Activated CD4-positive, alpha-beta T cell treated with anti-CD3 and anti-CD28 coated beads, Interleukin-2, amount 50 U/mL, for 48 hours (primary cell): ENCODE measurements at places on chromosomes 3 and 15.
A peak's percentile ranks its signal among the peaks of the same experiment; 100 is the strongest.

DNA sequence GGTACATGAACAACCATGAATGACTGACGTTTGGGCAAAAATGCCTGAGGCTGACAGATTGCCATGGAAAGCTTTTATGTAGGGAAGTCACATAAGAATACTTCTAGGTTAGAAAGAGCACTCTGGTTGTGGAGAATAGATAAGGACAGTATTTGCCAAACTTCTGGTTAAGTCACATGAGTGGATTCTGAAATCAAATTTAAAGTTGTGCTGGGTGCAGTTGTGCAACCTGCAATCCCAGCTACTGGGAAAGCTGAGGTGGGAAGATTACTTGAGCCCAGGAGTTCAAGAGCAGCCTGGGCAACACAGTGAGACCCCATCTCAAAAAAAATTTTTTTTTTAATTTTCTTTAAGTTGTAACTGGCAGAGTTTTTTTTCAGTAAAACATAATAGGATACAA, 7.2 kb upstream of the ZNF148 start:
- no peak for DNase-seq

DNA sequence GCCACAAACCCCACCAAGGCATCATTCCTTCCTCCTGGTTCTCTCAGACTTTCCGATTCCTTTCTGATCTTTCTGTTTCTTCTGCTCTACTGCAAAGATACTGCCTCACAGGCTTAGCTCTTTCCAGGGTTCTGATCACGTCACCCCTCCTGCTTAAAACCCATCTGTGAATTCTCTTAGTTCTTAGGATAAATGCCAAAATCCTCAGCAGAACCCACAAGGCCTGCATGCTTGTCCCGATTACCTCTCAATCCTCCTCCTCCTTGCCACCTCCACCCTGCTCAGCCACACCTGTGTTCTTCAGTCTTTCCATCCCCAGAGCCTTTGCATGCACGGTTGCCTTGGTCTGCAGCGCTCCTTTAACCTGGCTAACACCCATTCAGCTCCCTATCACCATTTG, 84.0 kb downstream of the SRGAP3 start:
- no peak for DNase-seq

DNA sequence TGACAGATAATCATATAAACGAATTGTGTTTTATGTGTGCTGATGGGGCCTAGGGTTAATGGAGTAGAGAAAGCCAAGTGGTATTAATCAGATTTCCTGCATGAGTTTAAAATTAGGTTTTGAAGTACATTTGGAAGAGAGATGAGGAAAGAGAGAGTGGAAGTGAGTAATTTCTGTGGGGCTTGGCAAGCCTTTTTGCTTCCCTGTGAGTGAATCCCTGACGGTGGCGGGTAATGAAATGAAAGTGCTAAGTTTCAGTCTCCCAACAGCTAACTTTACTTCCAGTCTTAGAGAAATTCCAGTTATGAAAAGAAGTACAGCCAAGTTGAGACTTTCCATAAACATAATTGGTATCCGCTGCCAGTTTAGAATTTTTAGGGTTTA, 139.4 kb downstream of the BBX start:
- DNase-seq = no peak

DNA sequence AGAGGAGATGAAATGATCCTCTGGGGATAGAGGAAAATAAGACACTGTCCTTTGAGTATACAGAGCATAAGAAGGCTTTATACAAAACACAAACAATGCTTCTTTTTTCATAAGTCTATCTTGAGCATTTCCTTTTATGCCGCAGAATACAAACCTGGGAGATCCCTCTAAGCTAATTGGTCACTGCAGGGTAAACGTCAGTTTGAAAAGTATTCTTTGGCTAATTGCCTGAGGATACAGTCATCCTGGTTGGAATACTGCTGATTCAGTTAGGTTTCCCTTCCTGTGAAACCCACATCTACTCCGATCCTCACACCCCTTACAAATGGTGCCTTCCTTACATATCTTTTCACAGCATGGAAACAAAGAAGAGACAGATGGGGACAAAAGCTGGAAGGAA, 10.6 kb downstream of the WNT5A start:
- DNase-seq = no peak

GRCh38 chr3:197428117-197428801, 127.5 kb downstream of the BDH1 start:
- DNase-seq = peak; percentile 83

DNA sequence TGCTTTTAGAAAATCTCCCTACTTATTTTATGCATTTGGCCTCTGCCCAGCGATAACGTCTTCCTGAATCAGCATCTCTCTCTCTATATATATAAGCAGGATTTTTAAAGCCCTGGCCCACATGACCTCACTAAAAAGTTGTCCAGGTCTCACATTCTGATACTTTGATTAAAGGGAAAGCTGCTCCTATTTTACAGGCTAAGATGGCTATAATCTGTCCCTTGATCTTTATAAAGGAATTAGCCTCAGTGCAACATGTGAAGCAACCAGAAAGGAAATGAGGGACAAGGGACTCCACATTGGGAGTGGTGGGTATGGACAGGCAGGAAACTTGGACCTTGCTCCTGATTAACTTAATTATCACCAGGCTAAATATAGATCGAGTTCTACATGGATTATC, 25.6 kb upstream of the MUC13 start:
- DNase-seq = no peak

DNA sequence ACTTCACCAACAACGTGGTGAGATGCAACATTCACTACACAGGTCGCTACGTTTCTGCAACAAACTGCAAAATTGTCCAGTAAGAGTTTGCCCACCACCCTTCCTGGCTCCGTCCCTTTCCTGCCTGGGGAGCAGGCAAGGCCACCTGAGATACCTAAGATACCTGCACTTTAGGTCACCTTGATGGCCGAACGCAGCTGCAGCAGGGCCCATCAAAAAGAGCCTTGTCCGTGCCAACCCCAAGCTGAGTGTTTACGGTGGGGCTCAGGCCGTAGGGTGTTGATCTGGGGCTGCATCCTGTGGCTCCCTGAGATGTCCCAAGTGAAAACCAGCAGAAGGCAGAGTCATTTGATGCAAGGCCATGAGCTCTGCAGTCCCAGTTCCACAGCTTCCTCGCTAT, 23.2 kb downstream of the LOXL1 start:
- no peak for DNase-seq

- DNase-seq = no peak
These were observed 319.9 kb upstream of the GBE1 start for GRCh38 chr3:82081351-82081750.

- no peak for DNase-seq
These were observed 319 bp upstream of the TP63 start for GRCh38 chr3:189630767-189631372.

DNA sequence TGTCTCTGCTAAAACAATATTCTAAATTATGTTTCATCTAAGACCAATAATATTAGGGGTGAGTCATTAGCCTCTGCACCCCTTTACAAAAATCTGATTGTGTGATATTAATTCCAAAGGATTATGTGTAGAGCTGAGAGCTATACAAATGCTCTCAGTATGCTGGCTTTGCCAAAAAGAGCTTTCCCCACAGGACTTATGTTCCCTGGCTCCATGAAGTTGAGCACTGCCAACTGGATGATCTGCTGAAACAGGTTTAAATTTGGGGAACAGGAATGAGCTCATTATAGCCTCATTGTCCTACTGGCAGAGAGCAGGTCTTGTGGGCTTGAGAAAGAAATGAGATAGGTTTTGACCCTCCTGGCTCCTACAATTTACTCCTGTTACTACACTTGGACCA, 347.8 kb upstream of the LMCD1 start:
- DNase-seq = no peak

DNA sequence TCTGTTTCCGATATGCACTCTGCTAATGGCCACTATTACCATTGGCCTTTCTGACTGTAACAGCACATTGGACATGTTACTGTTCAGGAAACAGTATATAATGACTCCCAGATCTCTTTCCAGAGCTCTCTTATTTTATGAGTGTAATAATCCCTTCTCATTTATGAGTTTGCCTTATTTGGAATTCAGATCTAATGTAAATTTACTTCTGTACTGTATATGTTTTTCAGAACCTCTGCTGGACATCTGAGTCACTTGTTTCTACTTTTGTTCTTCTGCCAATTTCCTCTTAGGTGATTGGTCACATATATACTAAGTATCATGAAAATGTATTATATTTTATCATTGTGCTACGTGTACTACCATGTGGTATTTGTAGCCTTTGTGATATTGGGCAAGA, 30.5 kb downstream of the RSRC1 start:
- DNase-seq = no peak

DNA sequence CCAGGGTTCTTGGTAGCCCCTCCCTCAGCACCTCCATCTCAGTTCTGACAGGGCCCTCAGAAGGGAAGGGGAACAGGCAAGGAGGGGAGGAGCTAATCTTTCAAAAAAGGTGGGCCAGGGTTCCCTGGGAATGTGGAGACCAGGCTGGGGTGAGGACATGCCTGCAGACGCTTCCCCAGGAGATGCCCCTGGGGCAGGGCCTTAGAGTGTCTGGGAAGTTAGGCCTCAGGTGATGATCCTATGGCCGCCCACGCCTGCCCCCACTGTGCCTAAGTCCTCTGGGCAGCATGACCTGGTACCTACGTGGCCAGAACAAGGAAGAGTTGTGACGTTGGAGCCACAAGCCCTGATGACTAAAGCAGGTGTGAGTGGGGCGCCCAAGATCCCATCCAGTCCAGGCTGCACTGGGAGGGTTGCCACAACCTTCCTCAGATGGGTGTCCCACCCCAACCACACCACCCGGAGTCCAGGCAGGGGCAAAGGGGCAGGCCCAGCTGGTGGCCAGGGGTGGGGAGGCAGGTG, 3.9 kb upstream of the SEMA3B start:
- no peak for DNase-seq

GRCh38 chr15:90953947-90954711, 555 bp upstream of the RCCD1 start:
- no peak for DNase-seq

DNA sequence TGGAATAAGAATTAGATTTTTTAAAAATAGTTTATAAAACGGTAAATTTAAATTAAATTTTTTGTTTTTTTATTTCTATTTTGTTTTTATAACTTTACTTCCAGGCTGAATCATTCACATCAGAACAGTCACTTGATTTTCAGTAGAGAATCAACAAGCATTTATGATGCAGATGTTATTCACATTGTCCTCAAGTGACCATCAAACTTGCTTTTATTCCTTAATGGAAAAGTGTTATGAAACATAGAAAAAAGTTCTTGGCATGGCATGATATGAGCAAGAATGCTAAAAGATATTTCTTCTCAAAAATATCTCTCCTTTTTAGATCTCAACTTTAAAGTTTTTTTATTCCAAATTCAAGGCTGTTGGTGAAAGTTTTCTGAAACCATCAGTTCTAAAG, 70.9 kb upstream of the TGFBR2 start:
- no peak for DNase-seq

DNA sequence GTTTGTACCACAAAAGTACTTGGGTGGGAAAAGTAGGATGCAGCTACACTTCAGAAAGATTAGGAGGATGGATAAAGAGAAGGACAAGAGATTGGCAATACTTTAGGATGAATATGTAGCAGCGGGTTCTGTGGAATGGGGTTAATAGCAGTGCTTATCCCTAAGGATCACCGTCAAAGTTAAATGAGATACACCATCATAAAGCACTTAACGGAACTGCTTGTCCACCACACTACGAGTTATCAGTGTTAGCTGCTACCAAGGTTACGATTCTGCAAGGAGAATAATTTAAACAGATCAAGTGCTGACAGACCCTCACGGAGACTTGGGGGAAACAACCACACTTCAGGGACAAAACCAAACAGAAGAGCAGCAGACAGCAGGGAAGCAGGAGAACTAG, 963 bp downstream of the SHQ1 start:
- no peak for DNase-seq

GRCh38 chr15:93020976-93021772, 67.8 kb downstream of the RGMA start:
- no peak for DNase-seq

GRCh38 chr3:128994173-128994512, 267 bp upstream of the CFAP92 start:
- DNase-seq = no peak

GRCh38 chr15:42914728-42915497, 5.7 kb downstream of the TTBK2 start:
- DNase-seq = no peak

DNA sequence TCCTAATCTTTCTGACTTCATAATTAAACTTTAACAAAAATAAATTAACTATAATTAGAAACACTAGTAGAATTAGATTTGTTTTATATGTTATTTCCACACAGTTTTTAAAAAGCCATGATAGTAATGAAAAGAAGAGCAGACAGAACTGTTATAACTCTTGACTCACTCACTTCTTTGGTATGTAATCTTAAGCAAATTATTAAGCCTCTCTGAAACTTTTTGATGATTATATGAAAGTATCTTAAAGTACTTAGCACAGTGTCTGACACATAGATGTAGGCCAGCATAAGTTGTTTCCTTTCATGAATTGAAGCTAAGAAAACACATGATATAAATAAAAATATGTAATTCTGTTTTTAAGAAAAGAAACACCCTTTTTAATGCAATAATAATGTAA, 123.6 kb upstream of the MLF1 start:
- DNase-seq = no peak

- no peak for DNase-seq
These were observed 23.6 kb downstream of the MRPS11 start for GRCh38 chr15:88491158-88491557.

DNA sequence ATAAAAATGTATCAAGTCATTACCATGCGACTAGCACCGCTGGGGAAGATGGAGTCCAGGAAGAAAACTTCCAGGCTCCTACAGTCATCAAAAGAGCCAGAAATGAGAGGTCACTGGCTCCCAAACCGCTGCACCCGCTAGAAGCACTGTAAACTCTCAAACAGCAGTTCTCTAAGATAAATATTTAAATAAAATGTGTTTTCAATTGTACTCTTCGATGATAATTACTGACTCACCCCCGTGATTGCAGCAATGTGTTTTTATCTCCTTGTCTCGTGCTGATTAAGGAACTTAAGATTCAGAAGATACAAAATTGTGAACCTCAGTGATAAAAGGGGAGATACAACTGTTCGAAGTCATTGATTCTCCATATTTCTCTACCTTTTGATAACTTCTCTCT, 45.8 kb upstream of the FOXP1 start:
- no peak for DNase-seq

GRCh38 chr15:99452728-99453636, 112.8 kb upstream of the MEF2A start:
- no peak for DNase-seq

GRCh38 chr3:43378066-43378935, 92.0 kb downstream of the SNRK start:
- DNase-seq = peak; percentile 65

DNA sequence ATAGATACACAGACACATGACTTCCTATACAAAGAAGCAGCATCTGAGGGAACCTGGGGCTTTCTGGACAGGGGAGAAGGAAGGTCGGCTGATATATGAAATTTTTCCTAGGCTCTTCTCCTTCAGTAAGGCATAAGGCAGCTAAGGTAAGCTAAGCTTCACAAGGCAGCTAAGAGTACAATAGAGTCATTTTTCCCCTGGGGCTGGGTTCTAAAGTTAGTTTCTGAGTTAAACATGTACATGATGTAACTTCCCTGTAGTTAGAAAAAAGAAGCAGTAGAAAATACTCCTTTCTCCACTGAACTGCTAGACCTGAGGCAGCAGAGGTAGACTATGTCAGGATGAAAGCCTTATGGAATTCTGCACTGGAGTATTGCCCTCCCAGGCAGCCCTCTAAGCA, 109.6 kb downstream of the PLD1 start:
- no peak for DNase-seq

- no peak for DNase-seq
These were observed 41.4 kb downstream of the NFKBIZ start for GRCh38 chr3:101890716-101891115.

GRCh38 chr3:169494982-169495381, 168.5 kb downstream of the MECOM start:
- DNase-seq = no peak
